ENCODE measurements at places on chromosomes 3 and 15.
A peak's percentile ranks its signal among the peaks of the same experiment; 100 is the strongest.

DNA sequence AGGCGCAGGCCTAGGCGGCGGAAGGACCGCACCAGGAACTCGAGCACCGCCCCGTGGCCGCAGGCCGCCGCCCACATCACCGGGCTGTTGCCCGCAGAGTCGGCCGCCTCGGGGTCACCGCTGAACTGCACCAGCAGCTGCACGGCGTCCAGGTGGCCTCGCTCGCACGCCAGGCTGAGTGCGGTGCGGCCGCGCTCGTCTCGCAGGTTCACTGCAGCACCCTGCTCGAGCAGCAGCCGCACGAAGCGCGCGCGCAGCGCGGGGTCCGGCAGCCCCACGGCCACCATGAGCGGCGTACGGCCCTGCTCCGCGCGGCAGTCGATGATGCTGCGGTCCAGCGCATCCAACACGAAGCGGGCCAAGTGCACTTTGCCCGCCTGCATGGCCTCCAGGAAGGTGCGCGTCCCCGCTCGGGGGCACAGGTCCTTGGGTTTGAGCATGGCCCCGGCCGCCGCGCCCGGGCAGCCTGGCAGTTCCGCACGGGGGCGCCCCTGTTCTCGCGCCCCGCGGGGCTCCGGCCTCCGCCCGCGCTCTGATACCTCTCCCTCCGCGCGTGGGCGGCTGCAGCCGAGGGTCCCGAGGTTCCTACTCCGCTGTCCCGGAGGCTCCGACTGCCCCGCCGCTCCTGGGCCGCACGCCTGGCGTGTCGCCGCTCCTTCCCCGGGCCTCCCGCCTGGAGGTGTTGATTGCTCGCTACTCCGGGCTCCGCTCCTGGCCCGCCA is 556 bp downstream of the ANKRD63 start:
- H3K4me1 ChIP-seq, result peaks cover 8% of the 10 kb centered on the region
- H3K27ac ChIP-seq, result no peak overlapping the region
- H3K36me3 ChIP-seq, result no peaks in the 10 kb centered on the region
- H3K27me3 ChIP-seq, result peaks cover 48% of the 10 kb centered on the region

GRCh38 chr15:70289191-70289955 is 191.7 kb upstream of the TLE3 start:
- DNase-seq, result no peak
- no peak overlapping the region for H3K27ac ChIP-seq
- H3K27me3 ChIP-seq, result no peaks in the 10 kb centered on the region
- no peaks in the 10 kb centered on the region for H3K4me1 ChIP-seq
- H3K4me3 ChIP-seq, result no peak overlapping the region
- no peaks in the 10 kb centered on the region for H3K36me3 ChIP-seq

GRCh38 chr3:96986241-96986640 is 171.8 kb downstream of the EPHA6 start:
- no peaks in the 10 kb centered on the region for H3K4me1 ChIP-seq
- no peaks in the 10 kb centered on the region for H3K36me3 ChIP-seq
- DNase-seq, result no peak
- H3K27me3 ChIP-seq, result no peaks in the 10 kb centered on the region
- no peak overlapping the region for H3K4me3 ChIP-seq

DNA sequence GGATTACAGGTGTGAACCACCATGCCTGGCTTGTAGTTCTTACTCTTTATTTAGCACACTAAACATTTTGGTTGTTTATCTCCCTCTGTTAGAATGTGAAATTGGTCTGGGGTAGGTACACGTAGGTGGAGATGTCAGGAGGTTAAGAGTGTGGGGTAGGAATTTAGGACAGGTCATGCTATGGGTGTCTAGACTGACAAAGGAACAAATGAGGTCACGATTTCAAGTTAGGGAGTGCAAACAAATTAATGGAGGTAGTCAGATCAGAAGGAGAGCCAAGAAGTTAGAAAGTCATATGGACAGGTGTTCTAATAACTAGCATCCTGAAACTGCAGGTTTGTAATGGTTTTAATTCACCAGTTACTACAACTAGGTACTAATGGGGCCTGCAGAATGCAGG is 19.8 kb downstream of the CDV3 start:
- peaks cover 27% of the 10 kb centered on the region for H3K36me3 ChIP-seq
- H3K27me3 ChIP-seq, result no peaks in the 10 kb centered on the region
- H3K27ac ChIP-seq, result peak overlapping the region; percentile 22
- peaks cover 43% of the 10 kb centered on the region for H3K4me1 ChIP-seq

DNA sequence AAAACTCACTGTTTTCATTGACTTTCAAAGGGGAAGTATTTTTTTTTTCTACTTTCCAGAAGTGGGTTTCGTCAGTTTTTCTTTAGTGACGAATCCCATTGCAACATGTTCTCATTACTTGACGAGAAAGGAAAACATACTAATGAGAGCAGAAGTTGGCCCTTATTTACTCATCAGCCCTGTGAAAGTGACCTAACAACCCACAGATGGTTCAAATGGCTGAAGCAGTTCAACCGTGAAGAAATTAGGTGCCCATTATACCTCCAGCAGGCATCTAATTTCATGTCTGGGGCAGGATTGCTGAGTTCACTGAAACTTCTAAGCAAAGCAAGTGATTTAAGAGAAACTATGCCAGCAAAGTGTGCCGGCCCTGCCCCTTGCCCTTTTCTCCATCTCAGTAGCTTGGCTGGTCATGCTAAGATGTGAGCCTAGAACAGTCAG is 9.0 kb downstream of the AQP9 start:
- DNase-seq, result no peak
- no peaks in the 10 kb centered on the region for H3K4me1 ChIP-seq
- peaks cover 1% of the 10 kb centered on the region for H3K36me3 ChIP-seq
- peaks cover 11% of the 10 kb centered on the region for H3K27me3 ChIP-seq
- H3K4me3 ChIP-seq, result no peak overlapping the region

GRCh38 chr3:40152482-40153133 is 156.9 kb upstream of the EIF1B start:
- H3K36me3 ChIP-seq, result no peaks in the 10 kb centered on the region
- DNase-seq, result no peak
- H3K4me1 ChIP-seq, result no peaks in the 10 kb centered on the region
- no peak overlapping the region for H3K4me3 ChIP-seq

DNA sequence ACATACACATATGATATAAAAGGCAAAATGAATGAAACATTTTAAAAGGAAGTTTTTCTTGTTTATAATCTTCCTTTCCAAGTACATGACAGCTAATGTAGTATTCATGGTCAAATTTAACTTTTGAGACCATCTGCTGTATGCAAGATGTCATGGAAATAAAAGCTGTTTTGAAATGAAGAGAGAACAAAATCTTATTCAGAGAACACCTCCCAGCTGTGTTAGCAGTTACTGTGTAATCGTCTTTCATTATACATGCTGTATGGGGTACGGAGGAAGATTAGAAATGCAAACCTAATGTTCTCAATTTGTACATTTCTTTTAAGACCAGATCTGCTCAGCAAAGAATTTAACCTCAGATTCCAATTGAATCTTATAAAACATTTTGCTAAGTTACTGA is 1182.3 kb downstream of the OTOL1 start:
- no peak overlapping the region for H3K27ac ChIP-seq
- no peak for DNase-seq
- H3K4me1 ChIP-seq, result no peaks in the 10 kb centered on the region
- H3K36me3 ChIP-seq, result no peaks in the 10 kb centered on the region
- H3K27me3 ChIP-seq, result no peaks in the 10 kb centered on the region

DNA sequence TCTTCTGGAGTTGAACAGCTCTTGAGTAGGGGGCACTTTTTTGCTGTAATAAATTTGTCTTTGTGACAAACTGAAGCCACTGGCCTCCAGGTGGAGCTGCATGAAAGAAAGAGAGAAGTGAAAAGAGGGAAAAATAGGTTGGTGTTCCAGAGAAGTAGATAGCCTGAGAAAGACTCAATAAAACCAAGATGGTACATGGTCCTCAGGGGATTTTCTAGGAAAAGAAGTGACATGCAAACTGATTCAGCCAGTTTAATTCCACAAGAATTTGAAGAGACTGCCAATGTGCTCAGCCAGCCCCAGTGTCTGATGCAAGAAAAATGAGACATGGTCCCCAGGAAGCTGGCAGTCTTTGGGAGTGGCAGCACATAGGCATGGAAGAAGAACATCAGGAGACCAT is 152.7 kb downstream of the CD47 start:
- H3K4me1 ChIP-seq, result peaks cover 16% of the 10 kb centered on the region
- no peak overlapping the region for H3K27ac ChIP-seq
- no peak overlapping the region for H3K4me3 ChIP-seq
- H3K27me3 ChIP-seq, result peaks cover 2% of the 10 kb centered on the region
- no peak for DNase-seq

DNA sequence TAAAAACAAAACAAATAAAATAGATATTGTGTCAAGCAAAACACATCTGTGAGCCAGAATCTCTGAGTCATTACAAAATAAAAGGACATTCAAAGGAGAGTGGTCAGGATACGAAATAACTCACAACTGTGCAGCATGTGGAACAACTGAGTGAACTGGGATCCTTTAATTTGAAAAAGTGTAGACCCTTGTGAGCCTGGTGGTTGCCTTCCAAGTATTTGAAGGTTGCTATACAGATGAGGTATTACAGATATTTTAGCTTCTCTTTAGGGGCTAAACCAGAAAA is 26.7 kb downstream of the KCNMB2 start:
- H3K27me3 ChIP-seq, result no peaks in the 10 kb centered on the region
- H3K4me3 ChIP-seq, result no peak overlapping the region
- DNase-seq, result no peak
- H3K4me1 ChIP-seq, result no peaks in the 10 kb centered on the region
- H3K27ac ChIP-seq, result no peak overlapping the region
- H3K36me3 ChIP-seq, result no peaks in the 10 kb centered on the region

DNA sequence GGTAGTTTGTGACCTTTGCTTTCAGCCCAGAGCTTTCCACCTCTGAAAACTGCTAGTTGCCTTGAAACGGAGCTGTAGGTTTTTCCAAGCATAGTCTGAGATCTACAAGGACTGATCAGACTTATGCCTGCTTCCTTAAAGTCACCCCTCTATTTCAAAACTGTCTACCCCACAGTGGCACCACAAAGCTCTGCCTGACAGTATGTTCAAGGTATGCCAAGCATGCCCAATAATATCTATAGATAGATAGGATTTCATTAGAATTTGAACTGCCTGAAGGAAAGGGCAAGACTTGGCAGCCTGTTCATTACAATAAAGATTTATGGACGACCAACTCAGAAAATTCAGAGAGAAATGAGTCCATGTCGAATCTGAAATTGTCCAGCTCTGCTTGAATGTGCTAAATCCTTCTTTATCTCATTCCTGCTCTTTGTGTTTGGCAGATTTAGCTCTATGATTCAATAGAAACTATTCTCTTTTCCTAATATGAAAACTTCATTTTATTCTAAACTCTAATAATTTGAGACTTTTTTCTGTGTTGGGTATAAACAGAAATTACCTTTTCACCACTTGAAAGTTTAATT is 227.6 kb upstream of the TBC1D5 start:
- no peak for DNase-seq
- H3K27me3 ChIP-seq, result no peaks in the 10 kb centered on the region
- H3K4me3 ChIP-seq, result no peak overlapping the region
- peaks cover 3% of the 10 kb centered on the region for H3K4me1 ChIP-seq
- H3K36me3 ChIP-seq, result no peaks in the 10 kb centered on the region

GRCh38 chr3:117603097-117603496 is 893.5 kb downstream of the TUSC7 start:
- H3K27me3 ChIP-seq, result no peaks in the 10 kb centered on the region
- no peak overlapping the region for H3K4me3 ChIP-seq
- H3K27ac ChIP-seq, result no peak overlapping the region
- DNase-seq, result no peak
- H3K36me3 ChIP-seq, result no peaks in the 10 kb centered on the region
- H3K4me1 ChIP-seq, result no peaks in the 10 kb centered on the region

Measured in activated naive CD8-positive, alpha-beta T cell treated with anti-CD3 and anti-CD28 coated beads for 36 hours (primary cell).